A549 treated with AZD2906 at 1 μM for 4 hours (cell line): ENCODE measurements at places on chromosomes 12 and 14. TPM values are rescaled to one million over a fixed set of nuclear protein-coding genes. Genes with fewer than 3 reads are reported as not detected.

CIDEB gene
- total RNA-seq, result 0.12 to 0.26 TPM (median 0.23 TPM) in 5 replicates

COCH gene
- total RNA-seq, result 21.2 to 28.4 TPM (median 24.2 TPM) in 5 replicates

ENDOU gene
- 0.02 to 0.07 TPM (median 0.05 TPM) in 4 of 5 replicates, not detected in the other for total RNA-seq

TMEM179 gene
- total RNA-seq, result 0.29 to 0.54 TPM (median 0.39 TPM) in 5 replicates

BCAT1 gene
- 8.0 to 12.2 TPM (median 10.8 TPM) in 5 replicates for total RNA-seq

RTL1 gene
- 0.16 to 0.27 TPM (median 0.22 TPM) in 5 replicates for total RNA-seq

MMP17 gene
- total RNA-seq, result 8.1 to 12.1 TPM (median 10.5 TPM) in 5 replicates

PRPH gene
- total RNA-seq, result 0.82 to 2.1 TPM (median 1.9 TPM) in 5 replicates

UNG gene
- 90.2 to 99.4 TPM (median 90.8 TPM) in 5 replicates for total RNA-seq

KRT78 gene
- 0.04 to 0.13 TPM (median 0.07 TPM) in 5 replicates for total RNA-seq

AICDA gene
- 0.11 to 0.26 TPM (median 0.15 TPM) in 5 replicates for total RNA-seq

AQP5 gene
- not detected in 5 replicates for total RNA-seq

DBX2 gene
- not detected in 5 replicates for total RNA-seq

DHRS2 gene
- total RNA-seq, result 5.8 to 7.6 TPM (median 5.9 TPM) in 5 replicates

SLC7A7 gene
- total RNA-seq, result 18.9 to 31.0 TPM (median 23.9 TPM) in 5 replicates

BHLHE41 gene
- 0.41 to 1.6 TPM (median 0.63 TPM) in 5 replicates for total RNA-seq

SNX6 gene
- total RNA-seq, result 62.9 to 106 TPM (median 68.8 TPM) in 5 replicates
